Stimulated activated naive CD4-positive, alpha-beta T cell (primary cell): ENCODE measurements at places on chromosomes 4 and X.

GRCh38 chrX:9285342-9285771, 179.5 kb upstream of the TBL1X start:
- no peak for DNase-seq

- no peak for DNase-seq
Observed at GRCh38 chrX:68669094-68669860, 21.8 kb downstream of the STARD8 start.

DNA sequence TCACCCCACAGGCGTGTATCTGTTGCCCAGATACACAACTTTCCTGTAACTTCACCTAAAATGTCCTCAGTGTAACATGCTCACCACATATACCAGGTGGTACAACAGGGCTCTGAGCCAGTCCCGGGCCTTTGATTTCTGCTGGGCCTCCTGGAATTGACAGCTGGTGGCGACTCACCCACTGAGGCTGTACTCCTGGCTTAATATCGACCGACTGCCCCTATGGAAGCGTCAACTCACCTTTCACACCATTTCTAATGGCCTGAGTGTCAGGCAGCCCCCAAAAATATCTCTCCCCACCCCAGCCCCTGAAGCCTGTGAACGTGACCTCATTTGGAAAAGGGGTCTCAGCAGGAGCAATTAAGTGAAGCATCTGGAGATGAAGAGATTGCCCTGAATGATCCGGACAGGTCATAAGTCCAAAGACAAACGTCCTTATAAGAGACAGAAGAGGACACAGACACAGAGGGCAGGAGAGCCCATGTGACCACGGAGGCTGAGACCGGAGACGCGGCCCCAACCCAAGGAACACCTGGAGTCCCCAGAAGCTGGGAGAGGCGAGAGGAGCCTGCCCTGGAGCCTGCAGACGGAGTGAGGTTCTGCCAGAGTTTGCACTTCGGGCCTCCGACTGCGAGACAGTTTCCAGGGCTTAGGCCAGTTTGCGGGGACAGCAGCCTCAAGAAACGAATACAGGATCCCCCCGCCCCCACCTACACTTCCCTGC, 12.6 kb upstream of the MXD4 start:
- no peak for DNase-seq

GRCh38 chrX:1242891-1243402, 25.7 kb upstream of the CSF2RA start:
- DNase-seq, result no peak

- no peak for DNase-seq
Observed at GRCh38 chrX:154310616-154311536, 15.3 kb downstream of the TKTL1 start.

DNA sequence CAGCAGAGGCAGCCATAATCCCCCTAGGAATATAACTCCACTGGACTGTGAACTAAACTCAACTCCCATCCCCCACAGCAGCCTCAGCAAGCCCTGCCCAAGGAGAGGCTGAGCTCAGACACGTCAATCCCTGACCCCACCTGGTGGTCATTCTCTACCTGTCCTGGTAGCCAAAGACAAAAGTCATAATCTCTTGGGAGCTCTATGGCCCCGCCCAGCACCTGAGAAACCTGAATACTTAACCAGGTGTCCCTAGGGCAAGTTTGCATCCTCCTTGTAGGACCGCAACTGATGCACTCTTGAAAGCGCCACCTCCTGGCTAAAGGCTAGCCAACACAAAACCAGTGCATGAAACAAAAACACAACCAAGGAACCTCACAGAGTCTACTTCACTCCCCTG, 18.4 kb downstream of the CT47B1 start:
- no peak for DNase-seq

- DNase-seq, result no peak
Observed at GRCh38 chr4:2871466-2871865, 27.8 kb downstream of the ADD1 start.

DNA sequence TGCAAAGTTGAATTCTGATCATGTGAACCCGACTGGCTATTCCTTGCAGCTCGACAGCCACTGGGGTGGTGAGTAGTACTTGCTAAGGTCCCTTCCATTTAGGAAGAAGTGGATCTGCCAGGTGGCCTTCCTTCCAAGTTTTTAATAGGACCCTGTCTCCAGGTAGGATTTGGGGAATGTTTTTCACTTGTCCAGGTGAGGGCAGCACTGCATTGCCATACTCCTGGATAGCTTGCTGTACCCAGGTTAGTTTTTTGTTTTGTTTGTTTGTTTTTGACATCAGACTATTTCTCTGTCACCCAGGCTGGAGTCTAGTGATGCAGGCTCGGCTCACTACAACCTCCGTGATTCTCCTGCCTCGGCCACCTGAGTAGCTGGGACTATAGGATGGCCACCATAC, 29.8 kb downstream of the SAGE1 start:
- DNase-seq, result no peak

- no peak for DNase-seq
Observed at GRCh38 chr4:182418054-182418734, 175.0 kb downstream of the TENM3 start.

GRCh38 chr4:94576210-94576609, 124.5 kb downstream of the PDLIM5 start:
- DNase-seq, result no peak

DNA sequence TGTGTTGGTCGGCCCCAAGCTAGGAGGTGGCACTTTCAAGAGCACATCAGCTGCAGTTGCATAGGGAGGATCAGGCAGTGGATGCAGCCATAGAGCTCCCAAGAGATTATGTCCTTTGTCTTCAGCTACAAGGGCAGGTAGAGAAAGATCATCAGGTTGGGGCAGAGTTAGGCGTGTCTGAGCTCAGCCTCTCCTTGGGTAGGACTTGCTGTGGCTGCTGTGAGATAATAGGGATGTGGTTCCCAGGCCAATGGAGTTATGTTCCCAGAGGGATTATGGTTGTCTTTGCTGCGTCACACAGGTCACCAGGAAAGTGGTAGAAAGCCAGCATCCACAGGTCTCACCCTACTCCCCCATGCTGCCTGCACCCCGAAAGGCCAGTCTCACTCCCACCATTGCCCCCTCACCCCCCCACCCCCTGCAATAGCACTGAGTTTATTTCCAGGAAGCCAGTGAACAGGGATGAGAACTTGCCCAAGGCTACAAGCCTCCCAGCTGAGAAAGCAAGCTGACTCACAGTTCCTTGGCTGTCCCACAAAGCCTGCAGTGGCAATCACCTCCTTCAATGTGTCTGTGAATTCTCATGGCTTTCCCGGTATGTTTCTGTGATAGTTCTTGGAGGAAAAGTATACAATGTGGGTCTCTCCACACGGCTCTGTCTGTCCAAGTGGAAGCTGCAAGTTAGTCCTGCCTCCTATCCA, 148.4 kb downstream of the STPG2 start:
- no peak for DNase-seq

DNA sequence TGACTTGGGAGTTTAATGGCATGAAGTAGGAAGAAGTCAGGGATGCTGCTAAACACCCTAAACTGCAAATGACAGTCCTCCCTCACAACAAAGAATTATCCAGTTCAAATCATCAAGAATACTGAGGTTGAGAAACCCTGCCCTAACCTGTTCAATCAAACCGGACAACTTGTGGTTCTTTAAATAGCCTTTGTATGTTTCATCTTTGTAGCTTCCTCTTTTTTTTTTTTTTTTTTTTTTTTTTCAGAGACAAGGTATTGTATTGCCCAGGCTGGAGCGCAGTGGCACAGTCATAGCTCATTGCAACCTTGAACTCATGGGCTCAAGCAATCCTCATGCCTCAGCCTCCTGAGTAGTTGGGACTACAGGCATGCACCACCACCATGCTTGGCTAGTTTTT, 52.5 kb upstream of the TTC29 start:
- DNase-seq, result no peak

DNA sequence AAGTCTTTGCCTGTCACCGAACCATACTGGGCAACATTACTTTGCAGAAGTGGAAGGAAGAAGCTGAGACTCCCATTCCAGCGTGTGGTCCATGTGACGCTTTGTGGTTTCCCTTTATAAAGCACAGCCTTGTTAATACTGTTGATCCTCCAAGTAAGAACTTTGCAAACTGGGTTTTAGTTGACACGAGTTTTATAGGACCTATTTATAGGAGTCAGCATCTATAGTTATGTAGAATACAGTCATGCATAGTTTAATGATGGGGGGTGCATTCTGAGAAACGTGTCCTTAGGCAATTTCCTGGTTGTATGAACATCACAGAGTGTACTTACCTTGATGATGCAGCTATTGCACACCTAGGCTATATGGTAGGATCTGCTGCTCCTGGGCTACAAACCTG, 1879.4 kb upstream of the TENM3 start:
- no peak for DNase-seq

DNA sequence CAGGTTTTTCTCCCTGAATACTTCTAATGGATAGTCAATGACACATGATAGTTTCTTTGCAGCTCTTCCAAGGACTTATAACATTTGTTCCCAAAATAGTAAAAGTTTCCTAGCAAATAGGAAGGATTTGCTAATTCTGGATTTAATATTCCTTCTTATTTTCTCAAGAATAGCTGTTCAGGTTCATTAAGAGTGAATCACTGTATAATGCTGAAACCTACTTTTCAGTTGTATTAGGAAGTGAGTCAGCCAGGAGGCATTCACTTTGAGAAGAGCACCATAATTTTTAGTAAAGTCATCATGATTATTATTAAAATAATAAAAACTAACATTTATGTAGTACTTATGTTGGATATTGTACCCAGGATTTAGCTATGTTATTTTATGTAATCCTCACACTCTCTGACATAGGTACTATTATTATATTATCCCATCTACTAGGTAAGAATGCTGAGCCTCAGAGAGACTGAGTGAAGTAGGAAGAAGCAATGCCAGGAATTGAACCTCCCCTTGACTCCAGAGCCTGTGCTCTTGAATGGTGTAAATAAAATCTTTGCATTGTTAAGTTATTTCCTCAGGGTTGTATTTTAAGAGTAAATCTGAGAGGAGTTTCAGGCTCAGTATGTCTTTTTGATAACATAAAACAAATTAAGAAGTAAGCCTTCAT, 114.8 kb downstream of the REELD1 start:
- no peak for DNase-seq

GRCh38 chrX:24005028-24005427, 22.0 kb downstream of the KLHL15 start:
- DNase-seq, result no peak

GRCh38 chr4:40305328-40306170, 29.6 kb upstream of the CHRNA9 start:
- no peak for DNase-seq

DNA sequence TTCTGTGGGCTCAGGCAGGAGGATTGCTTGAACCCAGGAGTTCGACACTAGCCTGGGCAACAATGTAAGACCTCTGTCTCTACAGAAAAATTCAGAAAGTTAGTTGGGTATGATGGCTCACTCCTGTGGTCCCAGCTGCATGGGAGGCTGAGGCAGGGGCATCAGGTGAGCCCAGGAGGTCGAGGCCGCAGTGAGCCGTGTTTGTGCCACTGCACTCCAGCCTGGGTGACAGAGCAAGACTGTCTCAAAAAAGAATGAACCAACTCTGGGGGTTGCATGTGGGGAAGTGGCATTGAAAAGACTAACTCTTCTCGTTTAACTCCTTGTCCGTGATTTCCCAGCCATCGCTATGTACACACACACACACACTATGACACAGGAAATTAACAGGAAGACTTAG, 26.9 kb downstream of the ENOPH1 start:
- no peak for DNase-seq

GRCh38 chr4:183424109-183424744, 20.2 kb upstream of the CDKN2AIP start:
- DNase-seq, result no peak
